SW 1271 (cell line): ENCODE measurements at places on chromosomes 3 and 15.

- DNase-seq: no peak
Observed at GRCh38 chr15:48865370-48866079, 12.4 kb upstream of the EID1 start.

GRCh38 chr3:194364652-194365434 is 4.7 kb downstream of the LRRC15 start:
- DNase-seq: no peak

- no peak for DNase-seq
Observed at GRCh38 chr15:100394736-100395440, 53.1 kb upstream of the ADAMTS17 start.

- DNase-seq: peak; percentile 7
Observed at GRCh38 chr3:161069511-161070251, 35.5 kb downstream of the B3GALNT1 start.

DNA sequence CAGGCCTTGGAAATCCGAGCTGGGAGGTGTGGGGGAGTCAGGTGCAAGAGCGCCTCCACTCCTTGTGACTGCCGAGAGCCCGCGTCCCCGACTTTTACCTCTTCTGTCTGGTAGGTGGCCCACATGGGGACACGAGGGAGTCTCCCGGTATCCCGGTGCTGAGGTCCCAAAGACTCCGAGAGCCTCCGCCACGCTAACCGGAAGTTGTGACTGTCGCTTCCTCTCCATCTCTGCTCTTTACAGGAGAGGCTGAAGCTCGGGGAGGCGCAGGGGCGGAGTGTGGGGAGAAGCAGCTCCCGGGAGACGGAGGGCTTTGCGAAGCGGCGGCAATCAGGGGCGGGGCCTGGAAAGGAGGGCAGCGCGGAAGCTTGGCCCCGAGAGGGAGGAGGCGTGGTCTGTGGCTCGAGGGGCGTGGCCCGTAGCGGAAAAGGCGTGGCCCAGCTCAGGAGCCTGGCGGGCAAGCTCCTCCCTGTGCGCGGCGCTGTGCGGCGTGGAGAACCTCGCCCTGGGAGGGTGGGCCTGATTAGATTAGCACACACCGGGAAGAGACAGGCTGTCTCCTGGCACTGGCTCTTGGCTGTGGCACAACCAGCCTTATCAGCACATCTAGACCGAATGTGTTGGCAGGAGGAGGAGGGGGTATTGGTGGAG is 143.9 kb downstream of the GABRB3 start:
- DNase-seq: no peak

- no peak for DNase-seq
Observed at GRCh38 chr3:120438665-120439370, 12.0 kb downstream of the FSTL1 start.

- DNase-seq: no peak
Observed at GRCh38 chr15:76492538-76492937, 156.0 kb downstream of the ISL2 start.

DNA sequence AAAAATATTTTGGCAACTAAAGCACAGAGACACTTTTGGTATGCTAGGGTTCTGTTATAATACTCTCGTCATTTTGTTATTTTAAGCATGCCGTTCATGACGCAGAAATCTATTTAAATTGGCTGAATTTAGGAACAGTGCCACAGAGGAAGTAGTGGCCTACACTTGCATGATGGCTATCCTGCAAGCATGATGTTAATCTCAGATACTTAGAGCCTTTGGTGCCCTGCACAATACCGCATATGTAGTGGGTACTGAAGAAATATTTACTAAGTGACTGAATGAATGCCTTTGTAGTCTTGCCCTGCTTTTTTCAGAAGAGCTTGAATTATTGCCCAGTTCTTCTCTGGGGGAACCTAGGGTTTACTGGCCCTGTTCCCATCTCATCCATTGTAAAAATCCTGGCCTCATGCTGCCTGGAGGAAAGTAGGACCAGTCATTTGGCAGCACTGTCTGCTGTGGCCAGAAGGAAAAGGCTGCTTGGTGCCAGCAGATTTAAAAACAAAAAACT is 79.0 kb downstream of the SERPINI1 start:
- DNase-seq: no peak

- no peak for DNase-seq
Observed at GRCh38 chr3:12288182-12289129, at the start of gene PPARG. TSS of gene PPARG (plus strand) at chr3:12289070. CDS start at chr3:12379712, 90,642 bp downstream.

- no peak for DNase-seq
Observed at GRCh38 chr3:49899815-49900214, 3.9 kb downstream of the MST1R start.

DNA sequence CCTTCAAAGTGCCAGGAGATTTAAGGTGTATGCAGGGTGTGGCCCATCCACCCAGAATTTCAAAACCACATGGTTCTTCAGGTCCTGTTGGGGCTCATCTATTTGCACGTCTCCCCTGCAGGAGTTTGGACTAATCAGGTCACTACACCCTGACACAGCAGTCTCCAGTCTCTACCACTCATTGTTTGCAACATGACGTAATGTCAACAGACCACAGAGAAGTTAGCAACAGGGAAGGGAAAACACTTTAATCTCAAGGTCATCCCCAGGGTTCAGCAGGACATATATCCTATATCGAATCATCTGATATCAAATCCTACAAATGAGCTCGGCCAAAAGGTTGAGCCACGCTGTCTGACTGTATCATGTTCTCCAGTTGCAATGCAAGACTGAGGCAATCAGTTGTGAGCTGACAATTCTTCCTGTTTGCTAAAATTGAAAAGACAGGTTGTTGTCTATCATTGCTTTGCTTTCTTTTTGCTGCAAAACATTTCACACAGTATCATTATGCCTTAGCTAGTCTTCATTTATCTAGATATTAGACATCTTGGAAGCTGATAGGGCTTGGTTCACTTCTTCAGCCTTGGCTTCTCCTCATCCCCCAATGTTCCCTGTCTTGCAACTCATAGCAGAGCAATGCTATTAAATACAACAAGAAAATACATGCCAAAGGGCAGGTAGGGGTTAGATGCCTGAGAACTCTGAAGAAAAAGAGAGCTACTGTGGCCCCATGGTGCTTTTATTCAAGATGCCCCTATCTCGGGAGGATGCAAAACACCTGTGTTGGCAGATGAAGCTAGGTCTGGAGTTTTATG is 13.4 kb upstream of the LEKR1 start:
- peak; percentile 37 for DNase-seq

GRCh38 chr3:154893813-154894212 is 186.3 kb upstream of the MME start:
- no peak for DNase-seq

DNA sequence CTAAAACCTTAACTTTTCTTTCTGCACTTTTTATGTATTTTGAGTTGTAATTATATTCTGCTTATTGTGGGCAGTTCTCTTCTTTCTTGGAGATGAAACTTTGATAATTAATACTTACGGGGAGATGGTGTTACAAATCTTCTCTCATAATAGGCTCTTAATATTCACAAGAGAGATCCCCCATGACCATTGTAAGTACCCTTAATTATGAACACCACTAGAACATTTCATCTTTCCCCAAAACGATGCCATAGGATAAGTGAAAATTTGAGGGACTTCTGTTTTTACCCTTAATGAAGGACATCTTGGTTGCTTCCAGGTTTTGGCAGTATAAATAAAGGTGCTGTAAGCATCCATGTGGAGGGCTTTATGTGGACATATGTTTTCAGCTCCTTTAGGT is 60.7 kb downstream of the PIAS1 start:
- DNase-seq: no peak

DNA sequence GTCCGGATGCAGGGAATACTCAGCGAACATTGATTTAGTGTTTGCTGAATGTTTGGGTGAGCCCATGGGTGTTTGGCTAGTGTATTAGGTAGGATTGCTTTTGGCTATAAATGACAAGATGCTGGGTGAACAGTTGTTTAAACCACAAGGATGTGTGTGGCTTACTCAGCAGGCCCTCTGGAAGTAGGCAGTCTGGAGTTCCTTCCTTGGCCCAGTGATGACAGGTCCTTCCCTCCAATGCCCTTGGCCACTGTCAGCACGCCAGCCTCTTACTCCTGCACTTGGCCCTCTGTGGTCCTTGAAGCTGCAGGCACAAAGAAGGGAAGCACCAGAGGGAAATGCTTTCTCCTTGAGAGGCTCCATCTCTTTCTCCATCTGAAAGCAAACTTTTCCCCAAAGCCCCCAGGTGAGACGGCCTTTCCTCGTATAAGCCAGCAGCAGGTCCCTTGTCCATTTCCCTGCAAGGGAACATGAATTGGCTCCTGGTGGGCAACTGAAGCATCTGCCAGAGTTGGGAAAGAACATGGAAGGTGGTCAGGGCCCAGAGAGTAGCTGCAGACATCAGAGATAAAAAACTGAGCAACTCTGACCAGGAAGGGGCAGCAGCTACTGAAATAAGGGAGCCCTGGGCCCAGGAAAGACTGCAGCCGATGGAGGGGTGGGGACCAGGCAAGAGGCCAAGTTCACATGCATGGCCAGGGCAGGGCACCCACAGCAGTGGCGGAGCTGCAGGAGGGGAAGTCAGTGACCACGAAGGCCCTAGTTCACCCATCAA is 105.0 kb downstream of the TPRA1 start:
- no peak for DNase-seq

DNA sequence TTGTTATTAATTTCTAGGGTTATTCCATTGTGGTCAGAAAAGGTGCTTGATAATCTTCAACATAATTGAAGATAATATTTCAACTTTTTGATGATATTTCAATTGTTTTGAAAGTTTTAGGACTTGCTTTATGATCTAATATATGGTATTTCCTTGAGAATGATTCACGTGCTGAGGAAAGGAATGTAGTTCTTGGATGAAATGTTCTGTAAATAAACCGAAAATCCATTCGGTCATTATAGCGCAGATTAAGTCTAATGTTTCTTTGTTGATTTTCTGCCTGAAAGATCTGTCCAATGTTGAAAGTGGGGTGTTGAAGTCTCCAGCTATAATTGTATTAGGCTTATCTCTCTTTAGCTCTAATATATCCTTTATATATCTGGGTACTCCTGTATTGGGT is 617.5 kb upstream of the NECTIN3 start:
- DNase-seq: no peak

GRCh38 chr3:58143417-58144055 is 67.2 kb downstream of the DNASE1L3 start:
- DNase-seq: no peak

- DNase-seq: no peak
Observed at GRCh38 chr15:90683876-90684275, 33.3 kb upstream of the BLM start.

GRCh38 chr3:184472723-184473428 is 88.7 kb upstream of the EPHB3 start:
- DNase-seq: no peak

GRCh38 chr15:71202712-71203111 is 87.4 kb downstream of the THSD4 start:
- no peak for DNase-seq

- no peak for DNase-seq
Observed at GRCh38 chr3:42662037-42662812, 8.7 kb downstream of the ZBTB47 start.

DNA sequence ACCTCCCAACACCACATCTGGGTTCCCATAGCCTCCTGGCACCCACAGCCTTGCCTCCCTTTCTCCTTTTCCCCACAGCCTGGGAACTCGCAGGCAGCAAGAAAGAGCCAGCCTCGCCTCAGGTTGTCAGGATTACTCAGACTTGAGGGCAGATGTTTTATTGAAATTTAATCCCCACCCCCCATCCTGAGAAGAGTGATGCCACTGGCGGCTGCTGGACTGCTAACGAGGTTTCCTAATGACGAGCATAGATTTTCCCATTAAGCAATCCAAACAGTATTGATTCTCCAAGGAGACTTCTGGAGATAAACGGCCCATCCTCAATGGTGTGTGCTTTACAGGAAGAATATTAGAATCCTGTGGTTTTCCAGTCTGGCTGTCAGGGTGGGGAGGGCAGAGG is 13.7 kb downstream of the SHF start:
- DNase-seq: no peak

DNA sequence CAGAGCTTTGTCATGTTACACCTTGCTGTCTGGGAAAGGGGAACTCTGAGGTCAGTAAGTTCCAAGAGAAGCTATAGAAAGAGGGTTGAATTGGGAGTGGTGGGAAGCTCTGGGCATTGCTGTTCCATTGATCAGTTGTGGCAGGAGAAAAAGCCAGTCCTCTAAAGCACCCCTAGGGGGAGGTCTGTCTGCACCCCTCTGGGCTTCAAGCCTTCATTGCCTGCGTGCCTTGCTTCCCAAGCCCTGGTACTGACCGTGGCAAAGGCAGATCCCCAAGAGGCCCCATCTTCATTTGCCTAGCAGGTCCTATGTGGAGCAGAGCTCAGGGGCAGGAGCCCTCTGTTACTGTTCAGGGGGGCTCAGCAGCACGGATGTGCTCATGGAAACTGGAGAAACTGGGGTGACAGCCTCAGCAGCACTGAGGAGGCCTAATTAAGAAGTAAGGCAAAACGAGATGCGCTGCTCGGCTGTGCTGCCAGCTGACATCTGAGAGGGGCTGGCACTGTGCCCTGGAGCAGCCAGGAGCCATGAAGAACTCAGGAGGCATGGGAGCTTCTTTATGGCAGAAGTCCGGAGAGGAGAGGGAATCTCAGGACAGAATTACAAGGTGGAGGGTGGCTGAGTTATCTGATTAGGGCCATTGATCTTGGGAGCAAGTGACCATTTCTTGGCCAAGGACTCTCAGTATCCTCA is 270.9 kb downstream of the RPLP1 start:
- no peak for DNase-seq

GRCh38 chr3:128550471-128551126 is 57.6 kb upstream of the GATA2 start:
- no peak for DNase-seq

DNA sequence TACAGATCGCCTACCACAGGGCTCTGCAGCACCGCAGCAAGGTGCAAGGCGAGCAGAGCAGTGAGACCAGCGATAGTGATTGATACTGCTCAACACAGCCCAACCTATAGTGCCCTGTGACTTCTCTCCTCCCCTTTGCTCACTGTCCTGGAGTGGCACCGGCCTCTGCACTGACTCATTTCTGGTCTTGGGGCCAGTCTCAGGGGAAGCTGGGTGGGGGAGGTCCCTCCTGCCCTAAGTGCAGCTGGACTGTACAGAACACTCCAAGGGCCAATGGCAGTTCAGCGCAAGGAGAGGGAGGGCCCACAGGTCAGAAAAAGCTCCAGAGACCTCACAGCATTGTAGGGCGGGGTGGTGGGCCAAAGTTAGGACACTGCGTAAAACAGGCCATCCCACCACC is 2.5 kb upstream of the OGG1 start:
- no peak for DNase-seq

GRCh38 chr3:114659109-114660061 is 365.6 kb downstream of the TIGIT start:
- no peak for DNase-seq

DNA sequence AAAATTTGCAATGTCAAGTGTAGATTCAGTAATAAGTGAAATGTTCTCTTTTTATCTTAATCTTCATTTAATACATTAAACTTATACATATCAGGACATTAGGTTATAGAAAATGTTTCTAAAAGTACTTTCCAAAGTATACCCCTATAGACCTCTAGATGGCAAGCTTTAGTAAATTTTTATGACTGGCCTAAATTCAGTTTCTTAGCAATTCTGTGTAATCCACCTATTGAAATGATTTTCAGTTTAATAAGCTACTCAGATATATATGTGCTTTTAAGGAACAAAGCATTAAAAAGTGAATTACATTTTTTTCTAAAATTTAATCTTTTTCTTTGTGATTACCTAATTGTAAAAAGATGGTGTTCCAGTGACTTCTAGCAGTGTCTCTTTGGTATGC is 342.2 kb downstream of the GBE1 start:
- DNase-seq: no peak
